Naive thymus-derived CD4-positive, alpha-beta T cell (primary cell): ENCODE measurements at places on chromosomes 12 and 14.
A peak's percentile ranks its signal among the peaks of the same experiment; 100 is the strongest.

- no peak for DNase-seq
These were observed 722 bp downstream of the TMED8 start for GRCh38 chr14:77375973-77376770.

DNA sequence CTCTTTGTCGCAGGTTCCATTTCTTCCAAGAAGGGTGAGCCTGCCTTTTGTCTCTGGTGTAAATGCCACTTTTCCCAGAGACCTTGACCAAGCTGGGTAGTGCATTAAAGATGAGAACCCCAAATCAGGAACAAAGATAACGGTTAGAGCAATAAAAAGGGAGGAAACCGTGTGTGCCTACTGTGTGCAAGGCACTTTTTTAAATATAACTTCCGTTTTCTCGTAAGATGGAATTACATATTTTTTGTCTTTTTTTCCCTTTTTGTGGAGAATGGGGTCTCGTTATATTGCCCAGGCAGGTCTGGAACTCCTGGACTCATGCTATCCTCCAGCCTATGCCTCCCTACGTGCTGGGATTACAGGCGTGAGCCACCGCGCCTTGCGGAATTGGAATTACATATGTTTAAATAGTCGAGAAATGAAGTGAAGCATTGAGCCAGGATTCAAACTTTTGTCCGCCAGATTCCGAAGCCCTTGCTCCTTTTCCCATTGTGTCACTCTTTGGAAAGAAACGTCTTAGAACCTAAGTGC lies 506 bp upstream of the NABP2 start:
- no peak for DNase-seq

- DNase-seq: no peak
These were observed 63.2 kb downstream of the PTCSC3 start for GRCh38 chr14:36113341-36113740.

GRCh38 chr12:95118138-95118787 lies 44.8 kb upstream of the NR2C1 start:
- no peak for DNase-seq

GRCh38 chr12:19895246-19896020 lies 456.1 kb downstream of the AEBP2 start:
- DNase-seq: no peak

DNA sequence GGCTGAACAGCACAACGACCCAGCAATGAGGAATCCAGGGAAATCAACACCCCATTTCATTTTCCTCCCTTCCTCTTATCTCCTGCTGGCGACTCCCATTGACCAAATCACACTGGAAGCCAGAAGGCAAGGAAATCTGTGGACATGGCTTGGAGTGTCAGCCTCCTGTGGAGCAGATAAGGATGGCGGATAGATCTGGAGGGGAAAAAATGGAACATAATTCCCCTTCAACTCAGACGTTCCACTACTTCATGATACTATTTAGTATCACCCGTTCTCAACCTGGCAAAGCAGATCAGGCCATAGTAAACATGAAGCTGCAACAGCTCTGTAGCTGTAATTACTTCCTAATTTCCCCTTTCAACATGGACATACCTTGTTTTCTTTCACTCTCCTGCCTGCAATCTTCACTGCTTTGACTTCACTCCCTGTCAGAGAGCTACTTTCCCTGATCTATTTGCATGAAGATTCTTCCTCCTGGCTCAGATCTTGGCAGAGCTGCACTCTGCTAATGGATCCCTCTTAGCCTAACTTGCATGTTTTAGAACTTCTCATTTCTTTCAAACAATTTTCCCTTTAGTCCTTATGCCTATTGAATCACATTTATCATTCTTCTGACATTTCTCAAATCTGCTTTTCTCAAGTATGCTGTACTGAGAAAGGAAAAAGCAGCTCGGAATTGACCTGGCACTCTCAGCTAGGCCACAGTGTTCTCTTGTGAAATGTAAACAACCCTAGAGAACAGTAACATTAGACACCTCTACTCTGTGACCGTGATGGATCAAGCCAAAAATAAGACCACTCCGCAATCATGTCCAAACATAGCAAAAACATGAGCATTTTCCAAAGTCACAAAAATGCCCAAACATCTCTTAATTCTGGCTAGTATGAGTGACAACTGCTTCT lies 135.1 kb downstream of the ETNK1 start:
- no peak for DNase-seq

DNA sequence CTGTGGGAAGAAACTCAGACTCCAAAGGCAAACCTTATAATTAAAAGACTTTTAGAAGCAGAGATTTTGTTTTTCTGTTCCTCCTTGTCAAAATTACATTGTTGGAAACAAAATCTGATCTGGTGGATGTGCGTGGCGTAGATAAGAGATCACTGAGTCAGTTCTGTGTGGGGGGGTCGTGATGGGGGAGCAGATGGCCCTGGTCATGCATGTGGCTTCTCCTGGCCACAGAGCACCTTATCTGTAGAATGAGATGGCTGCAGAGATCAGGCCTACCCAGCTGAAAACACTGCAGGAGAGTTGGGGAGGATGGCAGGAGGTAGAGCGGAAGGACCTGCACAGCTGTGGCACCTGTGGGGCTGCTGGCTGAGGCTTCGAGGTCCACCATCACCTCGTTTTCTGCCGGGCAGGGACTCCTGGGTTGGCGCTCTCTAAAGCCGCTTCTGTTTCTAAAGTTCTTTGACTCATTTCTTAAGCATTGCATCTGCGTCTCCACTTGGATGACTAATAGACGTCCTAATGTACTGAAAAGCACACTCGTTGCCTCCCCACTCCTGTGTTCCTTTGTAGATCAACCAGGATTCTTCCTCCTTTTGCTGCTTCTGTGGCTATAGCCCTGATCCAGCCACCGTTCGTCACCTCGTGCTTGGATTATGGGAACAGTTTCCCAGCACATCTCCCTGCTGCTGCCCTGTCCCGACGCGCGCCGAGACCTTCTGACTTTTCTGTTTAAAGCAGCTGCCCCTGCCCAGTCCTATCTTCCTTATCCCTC lies 93.4 kb downstream of the TSPAN9 start:
- no peak for DNase-seq

DNA sequence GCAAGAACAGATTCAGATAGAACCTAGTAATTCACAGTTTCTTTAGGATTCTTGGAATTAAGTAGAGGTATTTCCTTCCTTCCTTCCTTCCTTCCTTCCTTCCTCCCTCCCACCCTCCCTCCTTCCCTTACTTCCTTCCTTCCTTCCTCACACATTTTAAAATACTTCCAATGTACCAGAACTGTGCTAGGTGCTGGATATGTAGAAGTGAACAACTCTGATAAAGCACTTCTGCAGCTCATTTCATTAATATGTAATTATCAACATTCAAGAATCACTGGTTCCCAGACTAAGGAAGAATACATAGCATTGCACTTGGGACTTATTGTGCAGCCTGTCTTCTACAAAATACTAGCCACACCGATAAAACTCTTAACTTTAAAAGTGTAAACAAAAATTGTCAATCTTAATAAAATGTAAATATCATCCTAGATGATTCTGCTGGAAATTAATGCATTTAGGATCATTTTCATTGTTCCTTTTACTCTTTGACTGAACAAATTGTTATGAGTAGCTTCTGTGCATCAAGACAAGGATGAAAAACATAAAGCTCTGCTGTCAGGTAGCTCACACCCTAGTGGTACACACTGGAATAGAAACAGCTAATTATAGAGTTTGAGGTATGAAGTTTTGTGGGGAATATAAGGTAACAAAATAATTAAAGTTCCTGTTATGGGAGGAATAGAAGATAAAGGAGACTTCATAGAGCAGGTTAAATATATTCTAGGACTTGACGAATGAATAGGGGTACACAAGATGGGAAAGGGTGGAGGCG lies 99.9 kb upstream of the MYF6 start:
- DNase-seq: no peak

GRCh38 chr14:78595797-78596196 lies 425.6 kb downstream of the NRXN3 start:
- no peak for DNase-seq

GRCh38 chr14:68172627-68173026 lies 353.0 kb downstream of the RAD51B start:
- DNase-seq: no peak

DNA sequence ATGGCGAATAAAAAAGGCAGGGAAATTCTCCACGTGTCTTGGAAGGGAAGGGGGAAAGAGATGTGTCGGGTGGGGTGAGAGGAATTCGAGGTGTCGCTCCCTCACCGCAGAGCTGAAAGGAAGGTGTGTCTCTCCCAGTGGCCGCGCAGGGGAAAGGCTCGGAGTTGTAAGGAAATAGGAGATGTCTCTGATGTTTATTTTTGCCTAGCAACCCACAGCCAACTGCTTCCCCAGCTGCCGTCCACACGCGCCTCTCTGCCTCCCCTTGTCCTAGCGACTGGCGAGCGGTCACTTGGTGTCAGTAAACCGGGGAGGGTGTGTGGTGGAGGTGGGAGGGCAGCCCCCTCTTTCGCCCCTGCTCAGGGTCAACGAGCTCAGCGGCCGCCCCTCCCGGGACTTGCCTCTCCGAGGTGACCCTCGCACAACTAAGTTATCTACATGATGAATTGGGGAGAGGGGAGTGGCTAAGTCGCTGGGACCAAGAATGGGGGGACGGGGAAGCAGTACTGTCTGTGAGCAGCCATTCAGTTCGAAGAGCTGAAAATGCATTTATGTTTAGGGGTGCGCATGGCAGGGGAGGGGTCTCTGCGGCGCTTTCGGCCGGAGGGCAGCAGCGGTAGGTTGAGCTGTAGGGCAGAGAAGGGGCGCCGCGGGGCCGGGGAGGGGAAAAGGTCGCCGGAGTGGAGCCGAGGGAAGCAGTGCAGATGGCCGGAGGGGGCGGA lies 585 bp upstream of the DYRK2 start:
- peak; percentile 61 for DNase-seq

DNA sequence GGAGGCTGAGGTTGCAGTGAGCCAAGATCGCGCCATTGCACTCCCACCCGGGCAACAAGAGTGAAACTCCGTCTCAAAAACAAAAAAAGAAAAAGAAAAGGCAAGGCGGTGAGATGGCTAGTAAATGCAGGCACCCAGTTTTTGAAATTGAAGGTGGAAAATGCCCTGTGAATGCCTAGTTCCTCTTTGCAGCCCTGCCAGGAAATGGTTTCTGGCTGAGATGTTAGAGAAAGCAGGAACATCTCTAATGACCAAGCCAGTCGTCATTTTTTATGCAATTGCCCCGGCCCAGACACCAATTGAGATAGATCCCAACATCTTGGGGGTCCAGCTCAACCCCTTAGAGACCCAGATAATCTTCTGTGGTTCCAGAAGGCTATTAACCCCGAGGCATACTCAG lies 17.0 kb downstream of the SLC8A3 start:
- no peak for DNase-seq

DNA sequence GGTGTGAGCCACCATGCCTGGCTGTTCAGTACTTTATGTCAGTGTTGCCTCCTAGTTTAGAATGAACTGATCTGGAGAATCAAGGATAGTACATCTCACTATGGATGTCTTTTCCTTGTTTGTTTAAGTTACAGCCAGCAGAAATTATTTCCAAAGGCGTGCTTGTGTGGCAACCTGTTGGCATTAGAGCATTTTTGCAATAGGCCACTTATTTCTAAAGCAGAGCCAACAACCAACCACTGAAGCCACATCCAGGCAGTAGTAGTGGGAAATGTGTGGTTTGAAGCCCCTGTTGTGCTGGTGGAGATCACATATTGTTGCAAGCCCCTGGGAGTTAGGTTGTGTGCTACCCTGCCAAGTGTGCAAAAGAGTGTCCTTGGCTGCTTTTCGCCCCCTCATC lies 3.7 kb downstream of the ANO6 start:
- DNase-seq: no peak

DNA sequence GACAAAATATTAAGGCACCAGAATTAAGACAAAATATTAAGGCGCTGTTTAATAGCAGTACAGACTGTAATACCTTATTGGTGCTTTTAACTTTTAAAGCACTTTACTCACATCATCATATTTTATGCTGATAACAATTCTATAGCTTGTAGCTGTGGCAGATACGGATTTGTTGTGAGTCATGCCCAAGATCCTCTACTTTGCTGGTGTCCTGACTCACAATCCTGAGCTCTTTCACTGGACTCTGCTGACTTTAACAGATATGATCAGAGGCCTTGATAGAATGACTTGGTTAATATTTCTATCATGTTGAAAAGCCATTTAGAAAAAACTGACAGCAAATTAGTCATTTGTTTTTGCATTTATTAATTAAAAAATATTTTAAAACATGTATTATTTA lies 99.0 kb upstream of the PKP2 start:
- DNase-seq: no peak

DNA sequence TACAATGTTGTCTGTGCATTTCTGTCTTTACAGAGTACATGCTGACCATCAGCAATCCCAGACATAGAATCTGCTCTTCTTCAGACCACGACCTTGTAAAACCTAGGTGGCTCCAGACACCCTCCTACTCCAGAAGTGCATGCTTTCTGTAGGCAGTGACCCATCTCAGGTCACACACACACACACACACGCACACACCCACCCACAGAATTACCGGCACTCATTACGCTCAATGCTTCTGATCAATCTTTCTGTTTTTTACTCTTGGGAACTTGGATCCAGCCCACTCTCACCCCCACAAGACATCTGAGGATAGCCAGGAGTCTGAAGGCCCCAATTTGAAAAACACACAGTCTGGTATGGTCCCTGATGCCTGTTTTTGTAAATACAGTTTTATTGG lies 7.5 kb upstream of the TSPAN9 start:
- DNase-seq: no peak

- DNase-seq: no peak
These were observed 93.4 kb downstream of the PHLDA1 start for GRCh38 chr12:75938189-75938588.

GRCh38 chr14:92607251-92607650 lies 93.7 kb downstream of the RIN3 start:
- no peak for DNase-seq

GRCh38 chr14:49951229-49951607 lies 58.3 kb downstream of the ARF6 start:
- DNase-seq: no peak

DNA sequence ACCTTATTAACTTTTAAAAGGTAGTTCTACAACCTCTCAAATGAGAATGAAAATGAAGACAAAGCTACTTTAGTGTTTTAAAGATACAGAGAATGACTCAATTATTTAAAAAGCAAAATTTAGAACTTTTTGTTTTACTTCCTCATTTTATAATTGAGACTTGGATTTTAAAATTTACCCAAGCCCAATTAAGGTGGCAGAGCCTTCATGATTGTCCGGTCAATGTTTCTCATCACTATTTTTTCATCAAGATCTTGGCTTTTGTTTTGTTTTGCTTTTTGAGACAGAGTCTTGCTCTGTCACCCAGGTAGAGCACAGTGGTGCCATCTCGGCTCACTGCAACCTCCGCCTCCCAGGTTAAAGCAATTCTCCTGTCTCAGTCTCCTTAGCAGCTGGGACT lies 32.7 kb downstream of the PPP4R3A start:
- DNase-seq: no peak

DNA sequence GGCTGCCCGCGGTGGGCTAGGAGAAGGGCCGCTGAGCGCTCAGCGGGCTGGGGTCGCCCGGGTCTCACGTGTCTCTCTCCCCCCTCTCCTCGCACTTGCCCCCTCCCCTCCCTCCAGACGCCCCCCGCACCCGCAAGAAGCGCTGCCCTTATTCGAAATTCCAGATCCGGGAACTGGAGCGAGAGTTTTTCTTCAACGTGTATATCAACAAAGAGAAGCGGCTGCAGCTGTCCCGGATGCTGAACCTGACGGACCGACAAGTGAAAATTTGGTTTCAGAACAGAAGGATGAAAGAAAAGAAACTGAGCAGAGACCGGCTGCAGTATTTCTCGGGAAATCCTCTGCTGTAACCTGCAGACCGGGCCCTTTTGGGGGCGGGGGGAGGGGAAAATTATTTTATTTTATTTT lies 314 bp upstream of the HOTAIR start:
- DNase-seq: no peak

GRCh38 chr12:75960086-75960910 lies 71.3 kb downstream of the PHLDA1 start:
- no peak for DNase-seq

GRCh38 chr12:24679126-24679525 lies 269.8 kb downstream of the BCAT1 start:
- DNase-seq: no peak
